Lung (tissue), 17 donors: ENCODE measurements at places on chromosomes 3 and 15. TPM values are rescaled to one million over a fixed set of nuclear protein-coding genes. Genes with fewer than 3 reads are reported as not detected.

- H3K4me3 ChIP-seq = no peak overlapping the region
- no peak for DNase-seq
- no peaks in the 10 kb centered on the region for H3K4me1 ChIP-seq
- no peaks in the 10 kb centered on the region for H3K36me3 ChIP-seq
- no peak overlapping the region for H3K27ac ChIP-seq
Measured at GRCh38 chr3:42353631-42354030, 56.8 kb downstream of the LYZL4 start.

The MGLL gene
- 67.0 TPM for total RNA-seq

GRCh38 chr3:188206787-188207186, 52.8 kb downstream of the LPP start:
- peaks cover 4% of the 10 kb centered on the region for H3K4me1 ChIP-seq
- H3K27me3 ChIP-seq = no peaks in the 10 kb centered on the region
- DNase-seq = no peak
- no peak overlapping the region for H3K4me3 ChIP-seq

GRCh38 chr3:77464111-77464688, 424.3 kb downstream of the ROBO2 start:
- no peaks in the 10 kb centered on the region for H3K36me3 ChIP-seq
- H3K4me3 ChIP-seq = no peak overlapping the region
- H3K4me1 ChIP-seq = peaks cover 12% of the 10 kb centered on the region
- peaks cover 26% of the 10 kb centered on the region for H3K27me3 ChIP-seq
- H3K27ac ChIP-seq = no peak overlapping the region
- DNase-seq = no peak

DNA sequence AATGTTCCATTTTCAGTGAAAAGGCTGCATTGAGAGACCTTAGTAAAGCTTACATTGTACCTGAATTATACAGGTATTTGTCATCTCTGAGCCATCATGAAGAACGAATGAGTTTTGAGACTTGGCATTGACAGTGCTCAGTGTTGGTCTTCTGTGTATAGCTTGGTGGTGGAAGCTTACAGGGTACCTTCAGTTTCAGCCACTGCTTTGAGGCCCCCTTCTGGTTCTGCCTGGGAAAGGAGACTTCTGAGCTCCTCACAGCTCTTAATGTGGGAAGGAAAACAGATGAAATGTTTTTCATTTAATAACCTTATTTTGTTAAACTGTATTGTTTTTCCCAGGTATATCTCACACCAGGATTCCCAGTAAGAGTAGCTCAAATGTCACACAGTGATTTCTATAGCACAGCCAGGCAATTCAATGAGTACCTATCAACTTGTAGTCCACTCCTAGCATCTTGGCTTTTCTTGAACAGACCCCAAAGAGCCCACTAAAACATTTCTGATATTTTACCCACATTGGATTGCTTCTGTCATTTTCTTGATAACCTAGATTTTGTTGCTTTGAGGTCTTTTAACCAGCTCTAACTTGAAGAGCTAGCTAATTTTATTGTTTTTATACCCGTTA, 5.6 kb downstream of the SERPINI1 start:
- no peaks in the 10 kb centered on the region for H3K36me3 ChIP-seq
- H3K27me3 ChIP-seq = no peaks in the 10 kb centered on the region
- H3K4me1 ChIP-seq = no peaks in the 10 kb centered on the region
- DNase-seq = peak; percentile 55
- no peak overlapping the region for H3K27ac ChIP-seq

DNA sequence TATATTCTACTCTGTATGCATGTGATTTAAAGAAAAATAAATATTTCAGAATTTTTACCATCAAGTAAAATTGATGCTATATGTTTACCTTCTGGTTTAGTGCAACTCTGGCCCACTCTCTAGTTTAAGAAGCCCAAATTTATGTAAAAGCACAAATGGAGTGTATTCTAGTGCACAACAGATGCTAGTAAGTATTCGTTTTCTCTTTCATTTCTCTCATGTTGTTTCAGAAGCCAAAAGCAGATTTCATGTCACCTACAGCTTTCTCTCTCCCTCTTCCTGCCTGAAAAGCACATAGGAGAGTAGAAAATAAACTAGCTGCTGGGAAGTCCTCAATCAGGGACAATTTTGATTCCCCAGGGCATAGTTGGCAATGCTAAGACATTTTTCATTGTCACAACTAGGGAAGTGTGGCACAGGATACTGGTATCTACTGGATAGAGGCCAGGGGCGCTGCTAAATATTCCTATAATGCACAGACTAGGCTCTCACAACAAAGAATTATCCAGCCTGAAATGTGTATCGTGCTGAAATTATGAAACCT, 147.4 kb upstream of the ARHGEF26 start:
- no peaks in the 10 kb centered on the region for H3K36me3 ChIP-seq
- no peak overlapping the region for H3K27ac ChIP-seq
- DNase-seq = peak; percentile 50
- no peak overlapping the region for H3K4me3 ChIP-seq
- H3K4me1 ChIP-seq = peaks cover 7% of the 10 kb centered on the region
- H3K27me3 ChIP-seq = no peaks in the 10 kb centered on the region

- H3K4me3 ChIP-seq = no peak overlapping the region
- H3K4me1 ChIP-seq = peaks cover 45% of the 10 kb centered on the region
Measured at GRCh38 chr15:74792227-74793016, 10.5 kb downstream of the CSK start.

DNA sequence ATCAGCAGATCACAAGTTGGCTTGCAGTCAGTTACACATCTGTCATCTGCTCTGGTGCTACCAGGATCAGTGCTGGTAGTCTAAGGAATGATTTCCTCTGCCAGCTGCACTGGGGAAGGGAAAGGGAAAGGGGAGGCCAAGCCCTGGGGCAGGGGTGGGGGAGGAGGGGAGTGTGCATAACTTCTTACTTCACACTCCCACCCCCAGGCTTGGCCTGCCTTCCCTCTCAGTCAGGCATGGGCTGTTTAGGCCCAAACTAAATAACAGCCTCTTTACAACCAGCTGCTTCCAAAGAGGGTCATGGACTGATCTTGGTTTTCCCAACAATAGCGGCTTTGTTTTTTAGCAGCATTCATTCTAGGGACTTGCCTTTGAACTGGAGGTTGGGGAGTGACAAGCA, 86.1 kb upstream of the PSMD6 start:
- no peaks in the 10 kb centered on the region for H3K27me3 ChIP-seq
- H3K4me3 ChIP-seq = no peak overlapping the region
- H3K27ac ChIP-seq = no peak overlapping the region

The SLC9C1 gene
- total RNA-seq = 0.28 TPM

The NEK10 gene
- 20.3 TPM for total RNA-seq

GRCh38 chr15:90869601-90870353, 1.4 kb downstream of the FURIN start:
- H3K27ac ChIP-seq = peak overlapping the region; percentile 99
- DNase-seq = peak; percentile 74
- H3K27me3 ChIP-seq = no peaks in the 10 kb centered on the region
- peaks cover 41% of the 10 kb centered on the region for H3K4me1 ChIP-seq

- DNase-seq = peak; percentile 60
- no peaks in the 10 kb centered on the region for H3K36me3 ChIP-seq
Measured at GRCh38 chr15:69225355-69226022, 65.1 kb downstream of the GLCE start.

DNA sequence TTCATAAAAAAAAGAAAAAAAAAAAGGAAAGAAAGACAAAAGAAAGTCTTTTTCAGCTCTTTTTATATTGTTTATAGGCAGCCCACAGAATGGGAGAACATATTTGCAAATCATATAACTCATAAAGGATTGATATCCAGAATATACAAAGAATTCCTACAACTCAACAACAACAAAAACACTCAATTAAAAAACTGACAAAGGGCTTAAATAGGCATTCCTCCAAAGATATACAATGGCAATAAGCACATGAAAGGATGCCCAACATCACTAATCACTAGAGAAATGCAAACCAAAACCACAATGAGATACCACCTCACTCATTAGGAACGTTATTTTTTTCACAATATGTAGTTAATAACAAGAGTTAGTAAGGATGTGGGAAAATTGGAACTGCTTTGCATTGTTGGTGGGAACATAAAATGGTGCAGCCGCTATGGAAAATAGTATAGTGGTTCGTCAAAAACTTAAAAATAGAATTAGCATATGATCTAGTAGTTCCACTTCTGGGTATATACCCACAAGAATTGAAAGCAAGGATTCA, 54.2 kb upstream of the CMTM8 start:
- no peak overlapping the region for H3K4me3 ChIP-seq
- no peak overlapping the region for H3K27ac ChIP-seq
- H3K4me1 ChIP-seq = peaks cover 3% of the 10 kb centered on the region
- no peaks in the 10 kb centered on the region for H3K27me3 ChIP-seq
- no peak for DNase-seq

DNA sequence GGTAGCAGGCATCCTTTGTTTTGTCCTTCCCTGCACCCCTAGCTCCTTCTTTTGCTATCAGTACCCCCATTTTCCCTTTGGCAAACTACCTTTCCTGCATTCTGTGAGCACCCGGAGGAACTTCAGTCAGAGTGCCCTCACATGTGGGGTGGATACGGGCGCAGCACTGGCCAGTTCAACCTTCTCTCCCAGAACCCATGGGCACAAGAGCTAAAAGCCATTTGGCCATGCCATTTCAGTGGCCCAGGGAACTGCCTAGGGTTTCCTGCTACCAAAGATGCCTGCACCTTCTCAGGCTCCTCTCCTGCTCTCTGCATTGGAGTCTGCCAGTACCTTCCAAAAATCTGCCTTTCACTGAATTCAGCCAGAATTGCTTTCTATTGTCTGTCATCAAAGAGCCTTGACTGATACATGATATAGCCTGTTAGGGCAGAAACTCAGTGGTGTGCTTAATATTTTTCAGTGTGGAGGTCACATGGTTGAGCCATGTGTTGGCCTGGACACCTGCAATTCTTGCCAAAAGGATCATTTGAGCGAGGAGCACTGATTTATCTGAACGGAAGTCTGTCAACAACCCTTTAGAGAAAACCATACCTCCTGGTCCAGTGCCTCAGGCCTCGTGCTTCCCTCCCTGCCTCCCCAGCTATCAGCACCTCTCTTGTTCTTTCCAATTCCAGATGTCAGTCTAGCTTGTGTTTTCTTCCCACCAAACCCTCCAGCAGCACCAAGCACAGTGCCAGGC, 27.0 kb upstream of the HHATL start:
- no peak for DNase-seq
- H3K36me3 ChIP-seq = no peaks in the 10 kb centered on the region
- H3K4me3 ChIP-seq = no peak overlapping the region
- H3K4me1 ChIP-seq = no peaks in the 10 kb centered on the region
- H3K27me3 ChIP-seq = no peaks in the 10 kb centered on the region

The RASL12 gene
- 75.7 TPM for total RNA-seq

DNA sequence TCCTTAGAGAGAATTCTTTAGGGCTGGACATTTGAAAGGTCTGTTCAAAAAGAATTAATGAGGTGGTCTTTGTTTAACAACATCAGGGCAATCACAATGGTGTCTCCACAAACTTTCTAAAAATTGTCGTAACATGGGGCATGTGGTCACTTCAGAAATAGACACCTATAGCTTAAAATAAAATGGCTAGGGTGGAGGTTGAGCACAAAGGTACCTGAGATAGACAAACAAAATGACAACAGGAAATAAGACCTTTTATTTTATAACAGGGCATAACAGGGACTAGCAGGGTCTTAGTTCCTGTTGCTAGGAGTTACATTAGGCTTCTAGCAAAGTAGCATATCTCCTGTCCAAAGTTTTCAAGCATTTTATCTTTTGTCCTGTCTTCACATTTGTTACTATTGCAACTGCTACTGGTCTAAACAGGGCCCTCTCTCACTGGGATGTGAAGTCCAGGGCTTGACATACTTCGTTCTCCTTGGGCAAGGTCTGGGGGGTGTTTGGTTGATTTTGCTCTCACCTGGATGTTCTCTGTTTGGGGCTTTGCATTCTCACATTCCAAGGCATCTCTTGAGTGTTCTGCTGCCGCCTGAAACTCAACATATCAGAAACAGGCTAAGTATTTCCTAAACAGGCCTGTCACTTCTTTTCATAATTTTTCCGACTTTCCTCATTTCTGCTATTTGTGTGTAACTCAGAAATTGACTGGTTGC, 3.0 kb downstream of the GCSAM start:
- no peak overlapping the region for H3K27ac ChIP-seq
- H3K36me3 ChIP-seq = peaks cover 1% of the 10 kb centered on the region
- H3K27me3 ChIP-seq = no peaks in the 10 kb centered on the region
- no peak overlapping the region for H3K4me3 ChIP-seq

DNA sequence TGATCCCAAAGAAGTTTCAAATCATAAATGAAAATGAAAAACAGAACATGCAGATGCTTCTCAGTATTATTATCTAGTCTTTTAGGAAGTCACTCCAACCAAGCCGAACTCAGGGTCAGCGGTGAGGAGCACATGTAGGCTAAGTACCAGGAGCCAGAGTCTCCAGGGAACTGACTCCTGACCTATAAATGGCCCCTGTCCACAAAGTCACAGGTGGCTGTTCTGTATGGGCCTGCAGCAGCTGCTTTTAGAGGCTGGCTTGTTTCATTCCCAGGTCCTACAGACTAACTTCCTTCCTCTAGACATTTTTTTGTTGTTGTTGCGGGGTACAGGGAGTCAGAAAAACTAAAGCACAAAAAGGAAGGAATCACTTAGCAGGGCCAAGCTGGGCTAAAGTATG, 54.6 kb downstream of the DAPK2 start:
- H3K27me3 ChIP-seq = no peaks in the 10 kb centered on the region
- no peaks in the 10 kb centered on the region for H3K4me1 ChIP-seq
- H3K36me3 ChIP-seq = no peaks in the 10 kb centered on the region
- H3K27ac ChIP-seq = peak overlapping the region; percentile 47

The TRH gene
- total RNA-seq = not detected

- H3K27me3 ChIP-seq = no peaks in the 10 kb centered on the region
- H3K4me1 ChIP-seq = no peaks in the 10 kb centered on the region
- no peak overlapping the region for H3K4me3 ChIP-seq
- no peak for DNase-seq
- H3K27ac ChIP-seq = no peak overlapping the region
Measured at GRCh38 chr15:33584797-33585196, 274.0 kb downstream of the RYR3 start.

- no peak overlapping the region for H3K4me3 ChIP-seq
- H3K27ac ChIP-seq = no peak overlapping the region
- no peaks in the 10 kb centered on the region for H3K36me3 ChIP-seq
- H3K27me3 ChIP-seq = no peaks in the 10 kb centered on the region
Measured at GRCh38 chr3:66803206-66803605, 194.9 kb upstream of the KBTBD8 start.

The TMEM44 gene
- total RNA-seq = 17.7 TPM

The LRRC34 gene
- total RNA-seq = 9.1 TPM

The ZNF770 gene
- 38.3 TPM for total RNA-seq

- H3K27ac ChIP-seq = no peak overlapping the region
- no peaks in the 10 kb centered on the region for H3K27me3 ChIP-seq
- no peak overlapping the region for H3K4me3 ChIP-seq
- no peaks in the 10 kb centered on the region for H3K36me3 ChIP-seq
Measured at GRCh38 chr3:126378341-126378751, 16.4 kb upstream of the CFAP100 start.
